ENCODE measurements at places on chromosomes 2 and 18.

DNA sequence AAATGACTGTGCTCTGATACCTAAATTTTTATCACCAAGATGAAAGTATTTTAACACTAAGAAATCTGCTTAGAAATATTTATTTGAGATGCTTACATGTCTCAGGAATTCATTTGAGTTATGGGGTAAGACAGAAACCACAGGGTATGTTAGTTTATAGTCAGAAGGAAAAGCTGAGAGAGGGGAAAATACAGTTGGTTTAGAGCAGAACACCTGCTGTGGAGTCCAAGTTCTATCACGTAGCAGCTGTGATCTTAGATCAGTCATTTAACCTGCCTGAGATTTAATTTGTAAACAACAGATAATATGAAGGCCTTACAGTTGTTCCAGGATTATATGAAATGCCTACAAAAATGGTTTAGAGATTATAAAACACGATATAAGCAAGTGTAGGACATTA lies 29.0 kb downstream of the PDE6D start:
- DNase-seq = no peak

DNA sequence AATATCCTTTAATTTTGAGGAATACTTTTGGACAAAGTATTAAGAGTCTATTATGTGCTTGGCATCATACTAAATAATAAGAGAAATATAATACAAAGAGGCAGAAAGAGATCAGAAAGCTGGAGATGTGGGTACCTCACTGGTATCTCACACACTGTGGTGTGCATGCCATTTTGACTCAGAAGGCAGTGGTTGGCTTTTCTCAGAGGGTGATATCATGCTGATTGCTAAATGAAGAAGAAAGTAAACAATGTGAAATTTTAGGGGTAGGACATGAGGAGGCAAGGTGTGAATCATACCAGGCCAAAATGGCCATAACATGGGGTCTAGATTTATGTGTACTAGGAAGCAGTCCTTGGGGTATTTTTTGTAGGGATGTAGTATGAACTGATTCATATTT lies 16.6 kb upstream of the SPOPL start:
- DNase-seq = no peak

DNA sequence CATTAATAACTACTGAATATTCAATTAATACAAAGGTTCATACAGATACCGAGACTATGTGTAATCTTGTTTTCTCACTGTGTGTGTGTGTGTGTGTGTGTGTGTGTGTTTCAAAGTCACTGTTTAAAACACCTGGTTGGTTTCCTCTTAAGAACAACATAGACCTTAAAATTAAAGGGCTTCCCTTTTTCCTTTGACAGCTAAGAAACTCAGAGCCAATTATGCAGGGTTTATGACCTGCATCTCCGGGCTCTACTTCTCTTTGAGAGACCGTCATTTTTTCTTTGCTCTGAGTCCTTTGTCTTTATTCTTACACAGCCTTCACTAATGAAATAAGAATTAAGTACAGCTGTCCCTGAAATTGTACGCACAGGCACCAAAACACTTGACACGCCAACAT lies 145.6 kb downstream of the HDAC4 start:
- DNase-seq = no peak

DNA sequence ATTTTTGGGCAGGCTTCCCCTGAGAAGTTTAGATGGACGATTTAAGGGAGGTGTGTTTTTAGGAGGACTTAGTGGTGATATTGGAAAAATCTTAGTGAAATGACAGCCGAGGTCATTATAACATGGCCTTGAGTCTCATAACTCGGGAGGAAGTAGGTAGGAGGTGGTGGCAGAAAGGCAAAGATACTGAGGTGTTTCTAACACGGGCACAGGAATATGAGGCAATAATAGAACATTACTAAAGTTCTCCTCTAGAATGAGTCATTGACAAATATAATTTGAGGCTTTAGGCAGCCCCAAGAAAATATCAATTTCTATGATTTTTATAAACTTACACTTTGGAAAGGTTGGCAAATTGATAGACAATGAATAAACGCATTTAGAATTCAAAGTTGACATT lies 146.1 kb upstream of the ZEB2 start:
- no peak for DNase-seq

- DNase-seq = no peak
Observed at GRCh38 chr2:22037274-22037673, 913.5 kb downstream of the TDRD15 start.

DNA sequence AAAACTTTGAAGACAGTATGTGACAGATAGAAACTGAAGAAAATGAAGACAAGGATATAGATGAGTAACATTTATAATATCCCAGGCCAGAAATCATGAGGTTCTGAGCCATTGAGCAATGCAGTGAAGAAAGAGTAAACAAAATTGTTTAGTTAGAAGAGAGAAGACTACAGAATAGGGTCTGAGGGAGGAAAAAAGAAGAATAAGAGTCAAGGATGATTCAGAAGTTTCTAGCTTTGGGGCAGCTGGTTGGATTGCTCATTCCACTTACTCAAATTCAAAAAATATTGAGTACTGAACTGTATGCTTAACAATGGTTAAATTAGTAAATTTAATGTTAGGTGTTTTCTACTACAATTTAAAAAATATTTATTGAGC lies 155.0 kb upstream of the OTX1 start:
- no peak for DNase-seq

GRCh38 chr18:27954226-27954625 lies 222.7 kb downstream of the CDH2 start:
- DNase-seq = no peak

DNA sequence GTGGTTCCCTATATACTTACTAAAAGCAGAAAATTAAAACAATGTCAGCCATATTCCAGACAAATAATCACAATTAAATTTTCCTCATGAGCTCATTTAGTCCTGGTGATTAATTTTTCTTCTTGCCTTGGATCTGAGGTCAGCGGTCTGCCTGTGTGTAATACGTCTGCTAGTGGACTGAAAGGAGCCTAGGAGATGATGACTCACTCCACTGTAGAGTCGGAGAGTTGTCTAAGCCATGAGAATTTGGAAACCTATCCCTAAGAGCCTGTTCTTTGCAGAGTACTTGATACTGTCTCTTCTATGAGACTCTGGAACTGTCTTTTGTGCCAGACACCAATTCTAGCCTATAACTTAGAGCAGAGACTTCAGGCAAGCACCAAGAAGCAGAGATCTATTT lies 94.2 kb upstream of the RAB27B start:
- no peak for DNase-seq

DNA sequence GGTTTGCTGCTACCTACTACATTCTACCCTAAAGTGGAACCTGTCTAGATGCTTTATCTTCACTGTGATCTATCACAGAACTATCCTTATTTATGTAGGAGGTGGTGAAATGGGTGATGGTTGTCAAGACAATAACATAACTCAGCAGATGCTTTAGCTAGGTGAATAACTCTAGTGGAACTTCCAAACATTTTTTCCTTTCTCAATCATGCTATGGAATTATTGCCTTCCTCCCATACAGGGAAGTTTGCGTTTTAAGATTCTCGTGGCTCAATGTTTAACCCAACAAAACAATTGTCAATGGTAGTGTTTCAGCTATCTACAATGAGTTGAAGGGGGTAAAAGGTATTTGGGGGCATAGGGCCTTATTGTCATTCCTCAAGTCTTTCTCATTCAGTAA lies 82.6 kb upstream of the GLI2 start:
- no peak for DNase-seq

DNA sequence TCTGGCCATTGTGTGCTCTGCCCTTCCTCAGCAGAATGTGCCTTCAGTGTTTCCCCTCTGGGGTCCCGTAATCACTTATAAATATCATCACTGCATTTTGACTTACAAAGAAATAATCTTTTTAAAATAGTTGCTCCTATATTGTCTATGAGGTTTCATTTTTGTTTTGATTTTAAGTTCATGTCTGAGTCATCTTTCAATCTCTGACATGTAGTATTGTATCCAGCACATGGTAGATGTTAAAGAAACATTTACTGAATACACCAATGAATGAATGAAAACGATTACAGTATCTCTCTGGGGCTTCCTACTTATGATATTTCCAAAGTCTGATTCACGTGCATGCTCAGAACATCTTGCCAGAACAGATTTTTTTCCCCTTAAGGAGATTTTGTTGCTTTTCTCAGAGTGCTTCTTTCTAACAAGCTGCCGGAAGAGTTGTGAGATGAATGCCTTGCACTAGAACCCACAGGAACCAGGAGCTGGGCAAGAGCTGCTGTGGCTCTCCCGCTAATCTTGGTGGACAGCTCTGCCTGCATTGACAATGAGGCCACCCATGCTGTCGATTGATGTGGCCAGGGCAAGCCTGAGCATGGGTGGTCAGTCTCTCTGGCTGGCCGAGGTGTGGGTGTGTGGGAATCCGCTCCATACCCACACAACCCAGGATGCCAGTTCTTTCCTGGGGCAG lies 199.4 kb downstream of the CYRIA start:
- DNase-seq = no peak

DNA sequence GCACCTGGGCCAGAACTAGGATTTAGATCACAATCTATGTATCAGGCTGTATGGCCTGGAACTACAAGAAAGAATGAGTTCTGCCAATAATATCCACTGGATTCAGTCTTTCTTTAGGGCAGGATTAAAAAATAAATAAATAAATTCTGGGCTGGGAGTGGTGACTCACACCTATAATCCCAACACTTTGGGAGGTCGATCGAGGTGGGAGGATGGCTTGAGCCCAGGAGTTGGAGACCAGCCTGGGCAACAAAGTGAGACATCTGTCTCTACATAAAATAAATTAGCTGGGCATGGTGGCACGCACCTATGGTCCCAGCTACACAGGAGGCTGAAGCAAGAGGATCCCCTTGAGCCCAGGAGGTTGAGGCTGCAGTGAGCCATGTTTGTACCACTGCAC lies 8.1 kb downstream of the AMMECR1L start:
- no peak for DNase-seq

- DNase-seq = no peak
Observed at GRCh38 chr2:6676776-6677175, 188.9 kb downstream of the CMPK2 start.

- no peak for DNase-seq
Observed at GRCh38 chr18:63317556-63317946, 2.0 kb downstream of the BCL2 start.
